Suppressor macrophage (primary cell): ENCODE measurements at places on chromosomes 11 and 22.

- DNase-seq = no peak
Measured at GRCh38 chr22:48717883-48718817, 1109.5 kb downstream of the BRD1 start.

- no peak for DNase-seq
Measured at GRCh38 chr11:134027671-134028070, 41.2 kb upstream of the JAM3 start.

- no peak for DNase-seq
Measured at GRCh38 chr11:43523632-43524031, 156.9 kb upstream of the HSD17B12 start.

GRCh38 chr11:116879800-116880625 is 42.6 kb upstream of the APOA1 start:
- DNase-seq = peak; percentile 84

DNA sequence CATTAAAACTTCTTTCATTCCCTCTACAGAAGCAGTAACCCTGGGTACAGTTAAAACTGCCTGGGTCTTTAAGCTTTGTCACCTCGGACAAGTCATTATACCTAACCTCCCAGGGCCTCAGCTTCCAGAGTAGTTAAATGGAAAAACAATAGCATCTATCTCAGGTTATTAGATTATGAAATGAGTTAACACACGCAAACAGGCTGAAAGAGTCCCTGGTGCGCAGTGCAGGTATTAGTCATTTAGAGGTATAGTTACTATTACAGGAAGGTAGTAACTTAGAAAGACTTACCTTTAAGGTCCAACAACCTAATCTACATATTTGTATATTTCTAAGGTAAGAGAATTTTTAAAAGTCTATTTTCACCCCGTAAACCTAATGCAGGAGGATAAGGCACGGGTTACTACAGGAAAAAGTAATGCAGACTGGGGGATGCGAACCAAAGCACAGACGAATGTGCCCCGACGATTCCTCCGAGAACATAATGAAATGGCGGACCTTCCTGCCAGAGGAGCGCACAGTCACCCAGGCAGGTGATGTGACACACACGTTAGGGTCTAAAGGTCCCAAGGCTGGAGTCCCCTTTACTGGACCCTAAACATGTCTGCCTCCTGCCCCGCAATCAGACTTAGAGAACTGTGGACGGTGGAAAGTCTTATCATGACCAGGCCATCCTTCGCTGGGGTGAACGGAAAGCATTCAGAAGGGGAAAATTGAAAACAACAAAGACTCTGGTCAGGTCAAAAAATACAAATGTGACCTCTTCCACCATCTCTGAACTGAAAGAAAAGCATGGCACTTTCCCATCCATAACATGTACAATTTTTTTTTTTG is 1.3 kb downstream of the NAP1L4 start:
- peak; percentile 30 for DNase-seq

GRCh38 chr11:85752890-85753581 is 57.9 kb downstream of the SYTL2 start:
- no peak for DNase-seq

- no peak for DNase-seq
Measured at GRCh38 chr22:19820880-19821522, 33.7 kb downstream of the GNB1L start.

DNA sequence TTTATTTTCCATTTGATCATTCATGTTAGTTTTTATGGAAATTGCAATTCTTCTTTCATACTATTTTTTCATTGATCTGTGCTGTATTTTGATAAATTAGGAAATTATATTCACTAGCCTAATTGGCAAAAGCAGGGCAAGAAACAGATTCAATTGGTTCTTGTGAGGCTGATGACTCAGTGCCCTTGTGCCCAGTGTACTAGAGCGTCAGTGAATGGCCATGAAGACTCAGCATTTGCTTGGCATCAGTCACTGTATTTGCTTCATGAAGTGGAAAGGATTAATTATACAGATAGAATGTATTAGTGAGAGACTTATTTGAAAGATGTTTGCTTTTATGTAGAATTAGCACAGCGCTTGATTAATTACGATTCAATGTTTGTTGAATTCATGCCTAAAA is 31.8 kb downstream of the MRGPRX1 start:
- DNase-seq = no peak

GRCh38 chr22:28029201-28029948 is 110.3 kb upstream of the PITPNB start:
- DNase-seq = peak; percentile 34

DNA sequence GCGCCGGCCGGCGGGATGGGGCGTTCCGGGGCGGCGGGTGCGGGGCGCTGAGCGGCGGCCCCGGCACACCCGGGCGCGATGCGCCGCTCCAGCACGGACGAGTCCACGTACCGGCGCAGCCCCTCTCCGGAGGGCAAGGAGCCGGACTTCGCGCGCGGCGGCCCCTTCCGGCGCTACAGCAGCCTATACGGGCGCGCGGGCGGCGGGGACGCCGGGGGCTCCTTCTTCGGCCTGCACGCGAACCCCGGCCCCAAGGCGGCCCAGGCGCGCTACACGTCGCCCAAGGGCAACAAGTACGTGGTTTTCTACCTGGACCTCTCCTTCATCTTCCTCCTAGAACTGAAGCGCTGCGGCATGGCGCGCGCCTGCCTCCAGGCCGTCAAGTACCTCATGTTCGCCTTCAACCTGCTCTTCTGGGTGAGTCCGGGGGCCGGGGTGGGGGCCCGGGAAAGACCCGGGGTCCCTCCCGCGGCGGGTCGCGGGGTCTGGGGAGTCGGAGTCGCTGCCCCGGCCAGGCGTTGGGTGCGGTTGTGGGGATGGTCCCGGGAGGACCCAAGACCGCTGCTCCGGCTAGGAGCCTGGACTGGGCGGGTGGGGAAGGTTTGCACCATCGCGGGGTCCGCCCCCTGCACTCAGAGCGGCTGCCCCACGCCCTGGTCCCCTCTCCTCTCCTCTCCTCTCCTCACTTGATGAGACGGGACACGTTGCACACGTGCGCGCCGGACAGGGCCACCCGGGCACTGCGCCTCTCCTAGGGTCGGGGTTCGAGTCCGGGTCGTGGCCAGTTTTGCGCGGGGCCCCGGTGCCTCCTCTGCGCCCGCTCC is 7.5 kb downstream of the TSPAN4 start:
- no peak for DNase-seq

DNA sequence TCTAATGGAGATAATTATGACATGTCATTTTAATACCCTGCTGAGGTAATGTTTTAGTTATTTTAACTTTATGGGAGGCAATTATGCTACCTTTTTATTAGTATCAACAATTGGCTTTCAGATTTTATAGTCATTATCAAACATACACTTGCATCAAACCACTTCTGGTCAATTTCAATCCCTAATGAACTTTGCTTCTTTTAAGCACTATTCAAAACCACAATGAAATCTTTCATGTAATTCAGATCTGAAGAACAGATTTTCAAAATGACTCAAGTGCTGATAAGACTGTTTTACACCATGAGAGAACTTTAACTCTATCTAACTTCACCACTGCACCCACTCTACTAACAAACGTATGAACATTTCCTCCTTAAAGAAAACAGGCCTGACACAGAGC is 25.9 kb upstream of the CCDC34 start:
- no peak for DNase-seq

GRCh38 chr11:70473873-70474690 is 75.8 kb downstream of the CTTN start:
- no peak for DNase-seq

- DNase-seq = no peak
Measured at GRCh38 chr11:87056091-87056490, 18.4 kb downstream of the TMEM135 start.

DNA sequence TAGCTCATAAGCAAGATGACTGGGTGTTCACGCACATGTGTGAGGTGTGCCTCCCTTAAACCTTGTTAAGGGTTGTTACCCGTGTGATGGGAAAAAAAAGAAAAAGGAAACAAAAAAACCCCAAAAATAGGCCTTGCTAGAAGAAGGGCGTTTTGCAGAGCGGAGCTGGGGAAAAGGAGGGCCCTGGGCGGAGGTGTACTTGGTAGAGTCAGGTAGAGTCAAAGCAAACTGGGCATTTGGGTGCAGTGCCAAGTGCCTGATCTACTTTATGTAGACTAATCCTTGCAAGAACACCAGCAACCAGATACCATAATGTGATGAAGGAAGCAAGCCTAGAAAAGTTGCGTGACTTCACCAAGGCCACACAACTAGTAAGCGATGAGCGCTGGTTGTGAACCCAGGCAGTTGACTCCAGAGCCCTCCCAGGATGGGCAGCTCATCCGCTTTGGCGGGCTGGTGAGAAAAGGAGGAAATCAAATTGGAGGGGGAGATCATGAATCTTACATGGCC is 1.2 kb upstream of the TIRAP start:
- no peak for DNase-seq

DNA sequence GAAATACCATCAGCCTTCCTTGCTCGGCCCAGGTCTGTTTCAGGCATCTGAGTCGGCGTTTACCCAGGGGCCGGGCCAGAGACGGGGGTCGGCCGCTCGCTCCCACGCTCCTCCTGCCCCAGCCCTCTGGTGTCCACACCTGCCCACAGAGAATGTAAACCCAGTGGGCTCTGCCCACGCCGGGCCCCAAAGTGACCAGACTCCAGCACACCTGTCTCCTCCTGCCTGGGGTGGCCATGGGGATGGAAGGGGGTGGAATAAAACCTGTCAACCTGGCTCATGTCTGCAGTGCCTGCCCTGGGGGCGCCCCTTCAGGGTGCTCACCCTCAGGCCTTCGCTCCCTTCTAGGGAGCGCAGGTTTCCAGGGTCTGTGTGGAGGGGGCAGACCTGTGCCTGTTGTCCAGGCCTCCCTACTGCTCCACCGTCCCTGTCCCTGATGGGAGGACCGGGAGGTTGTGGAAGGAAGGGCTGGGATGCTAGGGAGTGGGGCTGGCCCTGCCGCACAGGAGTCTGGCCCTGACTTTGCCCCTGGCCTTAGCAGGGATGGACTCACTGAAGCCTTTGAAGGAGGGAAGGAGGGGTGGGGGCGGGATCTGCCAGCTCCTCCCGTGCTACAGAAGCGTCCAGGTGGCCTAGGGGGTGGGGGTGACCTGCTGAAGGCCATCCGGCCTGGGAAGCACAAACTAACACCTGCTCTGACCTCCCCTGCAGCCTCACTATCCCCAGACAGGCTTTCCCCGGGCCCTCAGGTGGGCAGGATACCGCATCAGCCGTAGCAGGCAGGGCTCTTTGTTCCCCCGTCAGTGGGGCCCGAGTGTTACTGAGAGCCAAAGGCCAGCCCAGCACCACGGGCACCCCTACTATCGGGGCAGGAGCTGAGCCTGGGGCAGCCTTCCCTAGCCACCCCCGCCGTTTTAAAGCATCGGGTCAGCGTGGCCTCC is 14.7 kb upstream of the ARHGAP8 start:
- DNase-seq = no peak

GRCh38 chr11:130478881-130479280 is 30.4 kb downstream of the ADAMTS15 start:
- DNase-seq = no peak

GRCh38 chr11:31487848-31488247 is 21.6 kb downstream of the IMMP1L start:
- DNase-seq = peak; percentile 47

GRCh38 chr11:77407613-77408012 is 66.3 kb downstream of the PAK1 start:
- DNase-seq = peak; percentile 51

DNA sequence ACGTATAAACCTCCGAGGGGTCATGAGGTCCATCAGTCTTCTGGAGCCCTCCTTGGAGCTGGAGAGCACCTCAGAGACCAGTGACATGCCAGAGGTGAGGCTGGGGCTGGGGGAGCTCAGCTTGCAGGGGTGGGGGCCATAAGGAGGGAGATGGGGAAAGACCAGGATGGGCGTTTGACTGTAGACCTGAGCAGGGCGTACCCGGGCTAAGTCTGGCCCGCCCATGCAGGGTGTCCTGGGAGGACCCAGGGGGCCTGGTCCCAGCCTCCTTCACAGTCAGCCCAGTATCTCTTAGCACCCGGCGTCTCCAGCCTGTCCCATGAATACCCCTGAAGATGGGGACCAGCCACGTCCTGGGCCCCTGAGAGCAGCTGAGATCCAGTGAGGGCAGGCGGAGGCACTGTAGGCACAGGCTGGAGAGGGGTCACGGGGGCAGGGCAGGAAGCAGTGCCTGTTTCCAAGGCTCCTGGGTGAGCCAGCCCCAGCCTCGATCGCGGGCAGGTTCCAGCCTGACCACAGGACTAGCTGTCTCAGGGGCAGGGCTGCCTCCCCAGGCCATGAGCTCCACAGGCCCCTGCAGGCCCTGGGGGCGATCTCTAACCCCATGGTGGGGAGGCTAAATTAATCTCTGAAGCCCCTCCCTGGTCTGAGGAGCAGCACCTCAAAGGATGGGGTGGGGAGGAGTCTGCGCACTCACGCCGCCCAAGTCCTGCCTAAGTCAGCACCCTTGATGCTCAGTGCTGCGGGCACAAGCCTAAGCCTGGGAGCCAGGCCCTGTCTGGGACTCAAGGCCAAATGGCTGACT is 7.1 kb downstream of the SSH3 start:
- no peak for DNase-seq

- no peak for DNase-seq
Measured at GRCh38 chr11:86999859-87000753, 37.6 kb upstream of the TMEM135 start.

DNA sequence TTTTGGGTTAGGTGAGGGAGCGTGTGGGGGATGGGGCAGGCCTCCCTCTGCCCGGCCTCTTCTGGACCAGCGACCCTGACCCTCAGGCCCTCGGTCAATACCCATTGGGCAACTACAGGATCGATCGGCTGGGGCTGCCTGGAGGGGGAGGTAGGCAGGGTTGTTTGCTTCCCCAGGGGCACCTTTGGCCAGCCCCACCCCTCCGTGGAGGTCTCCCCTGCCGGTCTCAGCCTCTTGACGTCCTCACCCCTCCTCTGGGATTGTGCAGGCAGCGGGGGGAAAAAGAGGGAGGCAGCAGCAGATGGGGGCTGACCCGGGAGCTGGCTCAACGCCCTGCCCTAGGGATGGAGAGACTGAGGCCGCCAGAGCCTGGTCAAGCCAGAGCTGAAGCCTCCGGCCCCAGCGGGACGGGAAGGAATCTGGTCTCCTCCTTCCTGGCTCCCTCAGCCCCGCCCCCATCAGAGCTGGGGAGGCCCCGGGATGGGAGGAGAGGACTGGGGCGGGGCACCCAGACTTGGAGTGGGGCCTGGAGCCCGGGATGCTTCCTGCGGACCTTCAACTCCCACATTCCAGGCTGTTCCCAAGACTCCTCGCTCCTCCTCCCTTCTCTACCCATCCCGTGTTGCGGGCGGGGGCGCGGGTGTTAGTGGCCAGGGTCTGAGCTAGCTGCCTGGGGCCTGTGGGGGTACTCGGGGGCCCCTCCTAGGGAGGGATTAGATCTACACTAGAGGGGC is 14.4 kb upstream of the CDC42EP1 start:
- peak; percentile 48 for DNase-seq

GRCh38 chr22:50674606-50675552 is 2.3 kb downstream of the SHANK3 start:
- peak; percentile 63 for DNase-seq

GRCh38 chr11:130549393-130549999 is 101.1 kb downstream of the ADAMTS15 start:
- DNase-seq = no peak

DNA sequence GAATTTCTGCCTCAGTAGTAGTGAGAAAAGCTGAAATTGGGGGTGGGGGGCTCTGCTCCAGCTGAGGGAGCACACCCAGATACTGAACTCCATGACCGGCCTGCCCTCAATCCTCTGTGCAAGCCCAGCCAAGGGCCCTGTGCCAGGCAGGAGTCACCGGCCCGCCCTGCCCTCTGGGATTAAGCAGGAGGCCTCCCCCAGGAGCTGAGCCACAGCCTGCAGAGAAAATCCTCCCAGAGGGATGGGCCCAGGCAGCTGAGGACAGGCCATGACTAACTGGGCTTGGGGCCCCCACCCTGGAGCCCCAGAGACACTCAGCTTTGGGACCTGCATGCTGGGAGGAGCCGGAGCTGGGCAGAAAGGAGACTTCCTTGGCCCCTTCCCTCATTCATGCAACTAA is 48.8 kb downstream of the MN1 start:
- no peak for DNase-seq
